Retinal pigment epithelial cell (primary cell): ENCODE measurements at places on chromosomes 7 and 10.

DNA sequence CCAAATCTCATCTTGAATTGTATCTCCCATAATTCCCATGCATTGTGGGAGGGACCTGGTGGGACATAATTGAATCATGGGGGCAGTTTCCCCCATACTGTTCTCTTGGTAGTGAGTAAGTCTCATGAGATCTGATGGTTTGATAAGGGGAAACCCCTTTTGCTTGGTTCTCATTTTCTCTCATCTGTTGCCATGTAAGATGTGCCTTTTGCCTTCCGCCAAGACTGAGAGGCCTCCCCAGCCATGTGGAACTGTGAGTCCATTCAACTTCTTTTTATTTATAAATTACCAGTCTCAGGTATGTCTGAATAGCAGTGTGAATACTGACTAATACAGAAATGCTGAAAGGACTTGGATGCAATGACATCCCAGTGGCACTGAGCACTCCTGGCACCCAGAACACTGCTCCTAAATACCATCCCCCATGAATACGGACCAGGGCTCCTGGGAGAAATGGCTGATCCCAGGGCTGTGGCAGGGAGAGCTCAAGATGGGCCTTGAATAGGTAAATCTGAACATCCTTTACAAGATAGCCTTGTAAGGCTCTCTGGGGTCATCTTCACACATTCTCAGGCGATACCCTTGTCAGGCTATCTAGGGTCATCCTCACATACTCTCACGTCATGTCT is 19.4 kb downstream of the ZFAND2A start:
- no peak for DNase-seq

GRCh38 chr10:107054469-107055156 is 109.9 kb downstream of the SORCS1 start:
- DNase-seq: no peak

DNA sequence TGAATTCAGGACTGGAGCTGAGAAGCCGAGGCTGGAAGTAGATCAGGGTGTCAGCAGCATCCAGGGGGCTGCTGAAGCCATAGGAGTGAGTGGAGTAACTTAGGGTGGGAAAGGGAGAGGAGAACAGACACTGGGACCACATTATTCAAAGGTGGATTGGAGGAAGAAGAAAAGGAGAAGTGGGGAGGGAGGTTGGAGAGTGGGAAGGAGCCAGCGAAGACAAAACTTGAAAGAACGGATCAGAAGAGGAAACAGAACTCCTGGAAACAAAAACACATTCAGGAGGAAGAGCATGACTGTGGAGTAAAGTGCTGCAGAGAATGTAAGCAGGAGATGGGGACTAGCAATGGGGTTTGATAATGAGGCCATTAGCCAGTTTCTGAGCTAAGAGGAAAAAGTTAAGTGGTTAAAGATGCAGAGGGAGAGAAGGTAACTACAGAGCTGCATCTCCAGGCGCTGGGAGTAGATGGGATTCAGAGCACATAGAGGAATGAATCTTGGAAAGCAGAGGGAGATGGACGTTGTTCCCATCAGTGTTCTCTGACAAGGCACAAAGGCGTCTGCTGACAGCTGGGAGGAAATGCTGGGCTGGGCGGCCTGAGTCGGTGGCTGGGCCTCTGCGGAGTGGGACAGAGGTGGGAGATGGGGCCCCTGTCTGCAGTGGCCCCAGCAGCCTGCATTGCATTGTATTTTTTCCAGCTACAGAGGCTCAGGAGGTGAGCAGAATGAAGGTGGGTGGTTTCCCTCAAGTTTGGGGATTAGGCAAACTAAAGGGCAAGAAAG is 63.1 kb upstream of the LEP start:
- no peak for DNase-seq

DNA sequence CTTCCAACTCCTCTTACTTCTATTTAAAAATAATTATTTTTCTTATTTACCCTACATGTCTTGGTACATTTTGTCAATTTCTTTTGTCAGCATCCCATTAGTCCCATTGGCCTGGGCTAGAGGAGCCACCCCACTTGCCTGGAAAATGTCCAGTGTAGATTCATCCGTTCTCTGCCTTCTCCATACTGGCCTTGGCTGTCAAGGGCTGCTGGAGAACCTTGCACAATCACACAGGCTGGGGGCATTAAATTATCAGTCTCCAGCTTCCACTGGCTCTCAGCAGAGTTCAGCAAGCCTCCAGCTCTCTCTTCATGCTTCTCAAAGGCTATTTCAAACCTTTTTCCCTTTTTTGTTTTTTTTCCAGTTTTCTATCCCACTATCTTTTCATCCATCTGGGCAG is 13.8 kb upstream of the ZCCHC24 start:
- no peak for DNase-seq

- DNase-seq: peak; percentile 34
These were observed 263.5 kb downstream of the ZEB1 start for GRCh38 chr10:31582365-31583052.

DNA sequence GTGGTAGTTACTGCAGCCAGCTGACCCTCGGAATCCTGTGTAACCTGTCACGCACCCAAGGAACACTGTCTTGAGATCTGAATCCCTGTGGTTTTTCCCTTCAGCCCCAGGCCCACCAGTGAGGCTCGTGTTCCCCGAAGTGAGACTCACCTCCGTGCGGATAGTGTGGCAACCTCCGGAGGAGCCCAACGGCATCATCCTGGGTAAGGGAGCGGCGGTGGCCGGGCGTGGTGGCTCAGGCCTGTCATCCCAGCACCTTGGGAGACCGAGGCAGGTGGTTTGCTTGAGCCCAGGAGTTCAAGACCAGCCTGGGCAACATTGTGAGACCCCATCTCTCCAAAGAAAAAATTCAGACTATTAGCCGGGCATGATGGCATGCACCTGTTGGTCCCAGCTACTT is 549.9 kb upstream of the FOXK1 start:
- DNase-seq: no peak

GRCh38 chr10:129790715-129791446 is 173.2 kb downstream of the EBF3 start:
- no peak for DNase-seq

DNA sequence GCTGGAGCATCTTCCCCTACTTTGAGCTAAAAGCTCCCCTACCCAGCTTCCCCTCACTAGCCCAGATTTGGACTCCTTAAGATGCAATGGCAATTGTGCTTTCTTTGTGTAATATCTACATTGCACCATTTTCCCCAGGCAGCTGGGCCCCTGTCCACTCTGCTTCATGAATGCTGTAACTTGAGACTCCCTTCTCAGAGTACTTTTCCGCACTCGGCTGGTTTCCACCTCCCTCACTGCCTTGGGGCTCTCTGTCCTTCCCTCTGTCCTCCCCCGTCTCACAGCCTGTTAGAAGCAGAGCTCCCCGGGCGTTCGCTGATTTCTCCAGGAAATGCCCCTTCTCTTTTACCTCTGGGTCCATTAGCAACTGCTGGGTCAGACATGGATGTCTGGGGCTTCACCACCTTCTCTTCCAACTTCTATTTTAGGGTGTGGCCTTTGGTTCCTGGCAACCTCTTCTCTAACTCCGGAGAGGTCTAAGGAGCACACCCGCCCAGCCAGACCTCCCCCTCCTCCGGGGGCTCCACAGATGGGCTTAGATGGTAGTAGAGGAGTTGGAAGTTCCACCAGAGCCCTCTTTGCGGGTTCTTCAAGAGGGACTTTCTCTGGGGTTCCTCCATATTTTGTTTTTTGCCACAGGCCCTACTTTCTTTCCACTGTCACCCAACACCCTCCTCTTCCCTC is 2.9 kb upstream of the TMEM72 start:
- DNase-seq: no peak

DNA sequence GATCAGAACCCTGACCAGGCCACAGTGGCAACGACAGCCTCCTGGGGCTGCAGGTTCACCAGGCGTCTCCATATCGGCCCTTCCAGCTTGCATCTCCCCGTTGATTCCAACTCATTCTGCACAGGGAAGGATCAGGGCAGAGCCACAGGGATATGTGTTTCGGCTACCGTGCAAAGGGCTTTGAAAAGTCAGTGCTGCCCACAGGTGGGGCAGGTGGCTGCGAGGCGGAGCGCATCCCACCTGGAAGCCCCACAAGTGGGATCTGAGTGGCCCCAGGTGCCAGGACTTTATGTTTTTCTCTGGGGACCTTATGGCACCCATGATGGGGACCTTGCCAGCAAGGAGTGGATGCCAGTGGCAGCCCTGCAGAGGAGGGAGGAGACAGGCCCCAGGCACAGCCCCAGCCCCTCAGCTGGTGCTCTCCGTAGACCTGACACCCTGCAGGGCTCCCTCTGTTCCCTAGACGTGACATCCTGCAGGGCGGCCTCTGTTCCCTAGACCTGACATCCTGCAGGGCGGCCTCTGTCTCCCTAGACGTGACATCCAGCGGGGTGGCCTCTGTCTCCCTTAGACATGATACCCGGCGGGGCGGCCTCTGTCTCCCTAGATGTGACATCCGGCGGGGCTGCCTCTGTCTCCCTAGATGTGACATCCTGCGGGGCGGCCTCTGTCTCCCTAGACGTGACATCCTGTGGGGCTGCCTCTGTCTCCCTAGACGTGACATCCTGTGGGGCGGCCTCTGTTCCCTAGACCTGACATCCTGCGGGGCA is 189.4 kb downstream of the ELFN1 start:
- DNase-seq: no peak

GRCh38 chr10:100518761-100519241 is 860 bp downstream of the SEC31B start:
- DNase-seq: no peak

DNA sequence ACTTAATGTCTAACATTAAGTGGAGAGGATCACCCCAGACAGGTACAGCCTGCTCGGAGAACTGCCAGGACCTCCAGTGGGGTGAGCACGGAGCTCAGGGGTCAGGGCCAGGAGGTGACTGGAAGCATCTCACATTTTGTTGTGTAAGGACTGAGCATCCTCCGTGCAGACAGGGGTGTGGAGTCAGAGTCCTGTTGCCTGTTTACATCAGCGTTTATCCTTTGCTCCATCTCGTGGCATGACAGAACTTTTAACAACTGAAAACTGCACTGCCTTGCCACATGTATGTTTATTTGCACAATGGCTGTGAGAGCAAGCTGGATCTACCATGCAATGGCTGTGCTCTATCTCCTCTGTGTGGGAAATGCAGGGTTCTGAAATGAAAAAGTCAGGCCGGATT is 175.4 kb upstream of the AKR1E2 start:
- no peak for DNase-seq

GRCh38 chr7:77649716-77650349 is 46.4 kb upstream of the RSBN1L start:
- no peak for DNase-seq

GRCh38 chr10:1715821-1716220 is 21.5 kb downstream of the ADARB2 start:
- no peak for DNase-seq

- DNase-seq: no peak
These were observed 8.0 kb downstream of the RASSF4 start for GRCh38 chr10:44967616-44968015.

- no peak for DNase-seq
These were observed 28.4 kb upstream of the RAPGEF5 start for GRCh38 chr7:22385326-22385725.

DNA sequence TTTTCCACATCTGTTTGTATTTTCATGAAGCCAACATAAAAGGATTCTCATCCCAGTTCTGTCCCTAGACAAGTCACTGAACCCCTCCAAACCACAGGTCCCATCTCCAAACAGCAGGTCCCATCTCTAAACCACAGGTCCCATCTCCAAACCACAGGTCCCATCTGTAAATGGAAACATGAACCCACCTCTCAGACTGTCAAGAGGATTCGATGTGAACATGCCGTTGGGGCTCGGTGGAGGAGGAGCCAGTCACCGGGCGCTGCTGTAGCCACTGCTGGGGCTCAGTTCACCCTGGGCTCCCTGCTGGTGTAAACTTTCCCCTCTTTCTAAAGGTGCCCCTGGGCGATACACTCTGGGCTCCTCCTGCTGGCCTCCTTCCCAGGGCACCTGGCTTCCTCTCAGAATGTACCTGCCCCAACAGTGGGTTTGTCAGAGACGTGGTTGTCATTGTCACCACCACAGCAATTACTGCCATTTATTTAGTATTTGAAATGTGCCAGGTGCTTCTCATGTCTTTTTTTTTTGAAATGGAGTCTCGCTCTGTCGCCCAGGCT is 13.0 kb downstream of the LHPP start:
- no peak for DNase-seq

- DNase-seq: peak; percentile 31
These were observed 675.0 kb downstream of the CNTNAP2 start for GRCh38 chr7:146791344-146792285.

DNA sequence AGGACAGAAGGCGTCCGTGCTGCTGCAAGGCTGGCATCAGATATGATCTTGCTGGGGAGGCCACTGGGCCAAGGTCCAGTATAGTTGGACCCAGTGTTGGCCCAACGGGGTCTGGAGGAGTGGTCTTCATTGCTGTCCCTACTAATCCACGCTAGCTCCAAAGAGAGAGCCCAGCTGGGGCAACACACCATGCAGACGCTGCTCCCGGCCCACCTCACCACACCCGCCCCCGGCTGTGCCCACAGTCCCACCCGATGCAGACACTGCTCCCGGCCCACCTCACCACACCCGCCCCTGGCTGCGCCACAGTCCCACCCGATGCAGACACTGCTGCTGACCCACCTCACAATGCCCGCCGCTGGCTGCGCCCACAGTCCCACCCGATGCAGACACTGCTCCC is 121.5 kb downstream of the VIPR2 start:
- DNase-seq: no peak

DNA sequence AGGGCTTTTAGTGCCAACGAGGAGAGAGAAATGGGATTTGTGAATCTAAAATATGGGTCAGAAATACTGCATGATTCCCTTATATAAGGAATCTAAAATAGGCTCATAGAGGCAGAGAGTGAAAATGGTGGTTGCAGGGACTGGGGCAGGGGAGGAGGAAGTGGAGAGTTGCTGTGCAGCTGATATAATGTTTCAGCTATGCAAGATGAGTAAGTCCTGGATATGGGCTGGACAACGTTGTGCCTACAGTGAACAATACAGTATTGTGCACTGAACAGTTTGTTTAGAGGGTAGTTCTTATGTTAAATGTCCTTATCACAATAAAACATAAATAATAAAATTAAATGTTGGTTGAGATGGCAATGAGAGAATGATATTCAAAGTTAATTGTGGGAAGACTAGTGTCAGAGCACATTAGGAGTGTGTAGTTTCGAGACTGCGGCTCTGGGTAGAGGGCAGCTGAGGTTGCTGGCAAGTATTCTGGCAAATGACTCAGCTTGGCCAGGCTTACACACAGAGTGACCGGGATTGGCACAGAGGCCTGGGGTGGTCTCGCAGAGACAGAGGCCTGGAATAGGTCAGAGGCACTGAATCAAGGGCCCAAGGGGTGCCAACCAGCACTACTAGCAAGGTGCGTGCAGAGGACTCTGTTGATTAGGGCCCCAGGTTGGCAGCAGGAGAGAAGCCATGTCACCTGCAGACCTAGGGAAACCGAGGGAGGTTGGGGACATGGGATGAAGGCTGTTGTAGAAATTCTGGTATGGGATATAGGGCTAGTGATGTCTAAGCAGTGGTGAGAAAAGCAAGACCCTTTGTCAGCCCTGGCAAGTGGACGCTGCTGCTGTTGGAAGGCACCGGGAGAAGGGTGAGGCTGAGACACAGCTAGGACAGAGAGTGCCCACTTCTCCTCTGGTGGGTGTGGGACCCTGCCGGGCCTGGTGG is 2.8 kb upstream of the DEPP1 start:
- DNase-seq: no peak

GRCh38 chr10:98338896-98339295 is 70.9 kb upstream of the LOXL4 start:
- no peak for DNase-seq
